H9 (cell line): ENCODE measurements at places on chromosomes 11 and 22. TPM values are rescaled to one million over a fixed set of nuclear protein-coding genes. Genes with fewer than 3 reads are reported as not detected.

Gene FOSL1
- total RNA-seq, result 33.7 and 36.1 TPM in 2 replicates

Gene NUDT8
- 6.5 and 6.8 TPM in 2 replicates for total RNA-seq

Gene HBB
- not detected in 2 replicates for total RNA-seq

Gene UCP2
- 58.3 and 62.1 TPM in 2 replicates for total RNA-seq

Gene BRSK2
- 24.2 and 28.4 TPM in 2 replicates for total RNA-seq

GRCh38 chr22:22141031-22141430, 103.6 kb upstream of the VPREB1 start:
- DNase-seq, result no peak

GRCh38 chr11:691710-692590, 3.1 kb downstream of the DEAF1 start:
- no peak for DNase-seq

- no peak for DNase-seq
Measured at GRCh38 chr22:35519306-35520000, 21.2 kb upstream of the RASD2 start.

DNA sequence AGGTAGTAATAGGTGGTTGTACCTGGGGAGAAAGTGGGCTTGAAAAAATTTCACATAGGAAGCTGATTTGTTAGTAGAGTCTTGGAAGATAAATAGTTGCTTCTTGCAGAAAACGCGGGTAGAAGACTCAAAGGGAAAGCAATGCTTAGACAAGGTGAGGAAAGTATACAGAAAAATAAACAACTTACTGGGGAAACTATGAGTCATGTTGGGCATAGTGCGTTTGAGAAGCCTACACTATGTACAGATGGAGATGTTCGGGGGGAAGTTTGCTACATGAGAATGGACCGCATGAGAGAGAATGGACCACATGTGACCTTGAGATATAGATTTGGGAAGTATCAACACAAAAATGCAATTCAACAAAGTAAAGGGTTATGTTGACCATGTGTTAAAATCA, 86.7 kb upstream of the DDI1 start:
- DNase-seq, result no peak

DNA sequence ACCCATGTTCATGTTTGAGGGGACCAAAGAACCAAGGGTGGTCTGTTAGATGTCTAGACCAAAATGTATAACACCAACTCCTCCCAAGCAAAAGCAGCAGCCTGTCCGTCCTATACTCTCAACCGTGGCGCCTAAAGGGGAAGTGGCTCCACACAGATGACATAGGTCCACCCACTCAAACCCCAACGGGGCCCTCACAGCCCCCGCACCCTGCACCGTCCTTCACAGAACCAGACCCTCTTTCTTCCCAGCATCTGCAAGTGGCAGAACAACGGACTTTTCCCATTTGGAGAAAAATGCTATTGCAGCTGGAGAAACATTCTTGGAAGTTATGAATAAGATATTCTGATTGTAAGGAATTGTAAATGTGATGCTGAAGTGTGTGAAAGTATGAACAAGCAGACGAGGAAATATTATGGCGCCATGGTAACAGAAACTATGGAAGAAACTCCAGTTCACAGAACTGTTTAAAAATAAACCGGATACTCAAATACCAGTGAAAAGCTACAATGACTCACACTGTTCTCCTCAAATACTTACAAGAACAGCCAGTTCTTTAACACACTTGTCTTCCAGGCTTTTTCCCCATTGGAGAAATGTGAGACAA, 76.5 kb upstream of the ARFGAP3 start:
- DNase-seq, result no peak

GRCh38 chr22:17797721-17798559, 23.7 kb upstream of the BID start:
- DNase-seq, result no peak

- DNase-seq, result no peak
Measured at GRCh38 chr11:61960532-61960931, 6.9 kb downstream of the FTH1 start.
